Activated naive CD4-positive, alpha-beta T cell treated with Interleukin-2 at 50 U/mL for 16 hours (primary cell): ENCODE measurements at places on chromosomes 6 and 20.

DNA sequence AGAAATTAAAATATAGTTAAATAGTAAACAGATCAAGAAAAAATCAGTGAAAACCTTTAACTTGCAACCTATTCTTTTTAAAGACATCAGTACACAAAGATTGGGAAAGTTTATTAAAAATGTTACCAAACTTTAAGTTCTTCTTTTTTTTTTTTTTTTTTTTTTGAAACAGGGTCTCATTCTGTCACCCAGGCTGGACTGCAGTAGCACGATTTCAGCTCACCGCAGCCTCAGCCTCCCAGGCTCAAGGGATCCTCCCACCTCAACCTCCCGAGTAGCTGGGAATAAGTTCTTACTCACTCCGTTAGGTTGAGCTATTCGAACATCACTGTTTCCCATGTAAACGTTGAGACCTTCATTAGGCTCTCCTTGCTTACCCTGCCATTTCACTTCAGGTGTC, 5.6 kb downstream of the MAP3K5 start:
- no peak for DNase-seq

DNA sequence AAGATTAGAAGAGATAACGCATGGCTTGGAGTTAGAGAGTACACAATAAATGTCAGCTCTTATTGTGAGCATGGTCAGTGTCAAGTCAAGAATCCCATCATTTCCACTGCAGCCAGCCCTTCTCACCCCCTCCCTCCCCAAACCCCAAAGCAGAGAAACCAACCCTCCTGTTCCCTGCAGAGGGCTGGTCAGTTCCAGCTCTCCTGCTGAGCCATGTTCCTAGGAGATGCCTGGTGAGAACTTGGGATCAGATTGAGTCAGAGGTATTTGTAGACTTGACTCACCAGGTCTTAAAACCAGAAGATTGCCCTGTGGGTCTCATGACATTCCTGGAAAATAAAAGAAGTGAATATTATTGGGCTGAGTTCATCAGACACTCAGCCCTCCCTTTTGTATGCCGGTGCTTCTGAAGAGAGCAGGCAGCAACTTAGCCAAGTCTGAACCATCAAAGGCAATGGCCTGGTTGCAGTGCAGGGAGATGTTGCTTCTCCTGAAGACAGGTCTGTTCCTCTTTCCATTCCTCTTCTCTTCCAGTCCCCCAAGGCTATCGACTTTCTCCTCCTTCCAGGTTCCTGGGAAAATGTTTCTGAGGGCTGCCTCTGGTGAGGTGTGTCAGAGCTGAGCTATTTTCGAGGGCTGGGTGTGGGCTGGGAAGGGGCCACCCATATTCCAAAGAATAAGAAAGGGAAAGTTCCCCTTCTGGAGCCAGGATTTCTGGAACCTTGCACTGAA, 278.2 kb upstream of the SUPT3H start:
- DNase-seq, result no peak

- peak; percentile 13 for DNase-seq
Measured at GRCh38 chr20:52783769-52784168, 188.4 kb upstream of the TSHZ2 start.

- DNase-seq, result no peak
Measured at GRCh38 chr20:36474563-36474962, 66.8 kb upstream of the MYL9 start.

DNA sequence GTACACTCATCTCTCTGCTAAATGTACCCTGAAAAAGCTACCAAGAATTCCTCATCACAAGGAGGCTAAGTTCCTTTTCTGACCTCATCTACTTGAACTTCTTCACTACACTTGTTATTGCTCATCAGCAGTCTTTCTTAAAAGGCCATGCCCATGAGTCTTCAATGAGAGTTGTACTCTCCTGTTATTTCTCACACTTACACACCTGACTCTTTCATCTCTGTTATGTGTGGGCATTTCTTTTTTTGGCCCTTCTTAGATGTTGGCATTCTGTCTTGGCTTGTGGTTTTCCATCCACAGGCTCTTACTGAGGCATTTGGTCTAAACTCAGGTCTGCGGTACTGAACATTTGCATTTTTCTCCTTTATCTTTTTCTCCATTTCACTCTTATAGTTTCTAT, 10.7 kb upstream of the SLC17A1 start:
- no peak for DNase-seq

DNA sequence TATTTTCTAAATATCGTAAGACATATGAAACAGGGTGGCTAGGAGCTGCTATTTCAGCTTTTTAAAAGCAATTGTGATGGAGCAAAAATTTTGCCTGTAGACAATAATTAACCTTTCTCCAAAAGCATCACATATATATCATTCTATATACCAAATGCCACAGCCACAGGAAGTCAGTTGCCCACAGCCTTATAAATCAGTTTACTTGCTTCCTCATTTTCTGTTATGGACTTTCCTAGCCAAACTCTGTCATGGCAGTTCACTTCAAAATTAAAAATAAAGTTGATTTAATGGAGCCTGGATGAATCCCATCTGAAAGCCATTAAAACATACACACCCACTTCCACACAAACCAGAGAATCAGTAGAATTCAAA, 93.4 kb upstream of the NHSL1 start:
- DNase-seq, result no peak

GRCh38 chr20:52231230-52231746, 39.7 kb upstream of the ZFP64 start:
- no peak for DNase-seq

DNA sequence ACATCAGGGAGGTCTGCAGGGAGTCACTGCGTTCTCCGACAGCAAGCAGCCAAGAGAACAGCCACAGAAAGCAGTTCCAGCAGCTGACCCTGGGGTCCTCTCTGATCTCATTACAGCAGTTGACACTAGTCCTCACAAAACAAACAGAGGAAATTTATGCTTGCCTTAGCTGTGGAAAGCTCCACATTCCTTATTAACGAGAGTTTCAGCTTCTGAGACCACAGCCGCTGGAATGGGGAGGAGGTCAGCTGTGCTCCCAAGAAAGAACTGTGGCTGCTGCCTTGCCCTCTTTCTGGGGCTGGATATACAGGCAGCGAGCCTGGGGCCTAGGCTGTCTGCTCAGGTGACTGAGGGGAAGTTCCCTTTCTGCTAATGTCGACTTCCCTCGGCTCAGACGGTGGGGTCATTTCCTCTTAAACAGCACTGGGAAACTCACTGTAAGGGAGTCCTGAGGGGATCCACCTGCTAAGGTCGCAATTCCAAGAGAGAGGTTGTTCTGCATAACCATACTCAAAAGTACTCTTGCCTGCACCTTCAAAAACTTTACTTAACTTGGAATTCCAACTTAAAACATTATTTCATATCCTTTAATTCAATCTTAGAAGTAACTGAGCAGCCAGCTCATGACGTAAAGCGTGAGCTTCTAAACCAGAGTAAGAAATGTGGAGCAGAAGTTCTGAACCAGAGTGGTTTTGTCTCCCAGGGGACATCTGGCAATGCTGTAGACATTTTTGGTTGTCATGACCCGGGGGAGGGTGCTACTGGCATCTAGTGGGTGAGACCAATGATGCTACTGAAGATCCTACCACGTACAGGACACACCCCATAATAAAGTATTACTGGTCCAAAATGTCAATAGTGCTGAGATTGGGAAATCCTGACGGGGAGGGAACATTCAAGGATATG, 80.3 kb downstream of the BACH2 start:
- DNase-seq, result no peak

DNA sequence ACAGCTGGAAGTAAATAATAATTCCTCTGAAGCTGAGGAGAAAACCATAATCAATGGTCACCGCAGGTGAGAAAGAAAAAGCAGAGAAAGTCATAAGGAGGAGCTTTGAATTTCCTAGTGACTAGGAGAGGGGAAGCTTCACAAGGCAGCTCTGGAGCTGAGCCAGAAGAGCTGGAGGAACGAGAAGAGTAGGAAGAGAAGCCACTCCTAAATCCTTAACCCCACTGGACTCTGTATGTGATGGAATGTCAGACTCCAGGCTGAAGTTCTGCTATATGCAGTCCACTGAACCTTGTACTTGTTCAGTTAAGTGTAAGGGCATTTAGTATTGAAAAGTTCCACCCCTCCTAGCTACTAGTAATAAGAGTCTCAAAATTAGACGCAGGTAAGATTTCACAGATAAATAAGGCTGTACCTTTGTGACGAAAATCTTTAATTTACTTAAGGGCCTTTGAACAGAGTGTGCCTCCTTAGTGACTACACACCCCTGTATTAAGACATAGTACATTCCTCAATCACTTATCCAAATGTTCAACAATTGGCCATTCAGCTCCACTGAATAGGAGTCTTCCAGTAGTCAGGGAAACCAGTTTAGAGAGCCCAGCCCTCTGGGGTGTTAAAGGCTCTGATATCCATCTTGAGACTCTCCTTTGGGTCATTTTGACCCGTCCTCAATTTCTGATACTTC, 71.4 kb upstream of the UFL1 start:
- no peak for DNase-seq

GRCh38 chr20:46637020-46637419, 14.2 kb downstream of the SLC13A3 start:
- DNase-seq, result no peak

DNA sequence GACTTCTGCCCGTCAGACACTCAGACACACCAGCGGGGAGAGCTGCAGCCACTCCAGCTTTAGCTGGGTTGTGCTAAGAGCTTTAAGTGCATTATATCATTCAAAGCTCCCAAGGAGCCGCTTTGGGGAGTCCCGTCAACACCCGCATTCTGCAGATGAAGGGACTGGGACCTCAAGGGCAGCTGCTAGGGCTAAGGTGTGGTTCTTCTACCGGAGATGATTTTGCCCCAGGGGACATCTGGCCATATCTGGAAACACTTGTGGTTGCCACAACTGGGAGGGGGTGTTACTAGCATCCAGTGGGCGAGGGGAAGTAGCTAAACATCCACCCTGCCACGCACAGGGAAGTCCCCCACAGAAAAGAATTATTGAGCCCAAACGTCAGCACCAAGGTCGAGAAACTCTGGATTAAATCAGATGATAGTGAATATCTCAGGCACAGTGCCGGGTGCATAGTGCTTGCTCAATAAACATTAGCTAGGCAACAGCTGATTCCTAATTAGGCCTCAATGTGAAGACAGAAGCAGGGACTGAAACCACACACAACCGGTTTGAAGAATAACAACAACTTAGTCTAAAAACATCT, 29.6 kb downstream of the PMEPA1 start:
- no peak for DNase-seq

DNA sequence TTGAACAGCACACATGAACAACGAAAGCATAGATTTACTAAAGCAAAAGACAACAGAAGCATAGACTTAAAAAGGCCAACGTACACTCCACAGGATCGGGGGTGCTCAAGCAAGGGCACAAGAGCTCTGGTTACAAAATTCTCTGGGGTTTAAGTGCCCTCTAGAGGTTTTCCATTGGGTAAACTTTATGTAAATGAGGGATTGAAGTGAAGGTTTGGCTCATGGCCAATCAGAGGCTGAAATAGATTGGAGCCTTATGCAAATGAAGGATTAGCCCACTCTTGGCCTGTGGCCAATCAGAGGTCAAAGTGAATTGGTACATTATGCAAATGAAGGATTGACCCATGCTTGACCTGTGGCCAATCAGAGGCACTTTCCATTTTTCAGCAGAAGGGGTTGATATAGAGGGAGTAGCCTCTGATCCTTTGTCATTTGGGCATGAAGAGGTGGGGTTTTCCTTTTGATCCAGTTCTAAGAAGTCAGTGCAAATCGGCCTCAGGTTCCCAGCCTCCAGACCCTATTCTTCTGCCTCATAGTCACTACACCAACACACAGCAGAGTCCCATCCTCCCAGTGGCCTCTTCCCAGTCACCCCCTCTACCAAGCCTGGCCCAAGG, 244.9 kb downstream of the THBS2 start:
- no peak for DNase-seq

DNA sequence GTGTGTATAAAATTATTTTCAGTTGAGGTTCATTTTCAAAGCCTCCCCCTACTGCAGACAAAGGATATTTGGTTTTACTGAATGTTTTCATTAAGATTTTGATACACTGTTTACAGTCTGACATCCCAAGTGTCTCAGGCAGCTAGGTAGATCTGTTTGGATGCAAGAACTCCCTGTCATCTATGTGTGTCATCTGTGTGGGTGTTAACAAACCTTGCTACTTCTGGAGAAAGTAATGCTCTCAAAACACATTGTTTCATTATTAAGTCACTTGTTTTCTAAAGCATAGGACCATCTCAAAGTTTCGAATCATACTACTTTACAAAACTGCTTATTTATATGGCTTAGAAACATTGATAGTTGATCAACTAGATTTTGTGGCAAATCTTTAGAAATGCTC, 114.5 kb upstream of the TMEM170B start:
- no peak for DNase-seq

DNA sequence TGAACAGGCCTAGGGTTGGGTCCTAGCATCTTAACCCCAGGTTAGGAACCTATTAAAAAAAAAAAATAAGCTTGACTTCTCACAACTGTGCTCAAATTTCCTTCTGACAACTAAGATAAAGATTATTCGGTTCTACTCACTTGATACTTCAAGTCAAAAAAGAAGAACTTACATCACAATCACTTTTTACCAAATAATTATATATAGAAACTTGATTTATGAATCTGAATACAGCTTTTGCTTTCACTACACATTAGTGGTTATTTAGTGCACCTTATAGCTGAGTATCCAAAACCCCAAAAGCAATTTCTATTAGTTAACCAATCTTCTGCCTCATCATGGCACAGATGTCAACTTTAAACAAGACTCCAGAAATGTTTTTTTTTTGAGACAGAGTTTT, 119.0 kb upstream of the DST start:
- DNase-seq, result no peak

DNA sequence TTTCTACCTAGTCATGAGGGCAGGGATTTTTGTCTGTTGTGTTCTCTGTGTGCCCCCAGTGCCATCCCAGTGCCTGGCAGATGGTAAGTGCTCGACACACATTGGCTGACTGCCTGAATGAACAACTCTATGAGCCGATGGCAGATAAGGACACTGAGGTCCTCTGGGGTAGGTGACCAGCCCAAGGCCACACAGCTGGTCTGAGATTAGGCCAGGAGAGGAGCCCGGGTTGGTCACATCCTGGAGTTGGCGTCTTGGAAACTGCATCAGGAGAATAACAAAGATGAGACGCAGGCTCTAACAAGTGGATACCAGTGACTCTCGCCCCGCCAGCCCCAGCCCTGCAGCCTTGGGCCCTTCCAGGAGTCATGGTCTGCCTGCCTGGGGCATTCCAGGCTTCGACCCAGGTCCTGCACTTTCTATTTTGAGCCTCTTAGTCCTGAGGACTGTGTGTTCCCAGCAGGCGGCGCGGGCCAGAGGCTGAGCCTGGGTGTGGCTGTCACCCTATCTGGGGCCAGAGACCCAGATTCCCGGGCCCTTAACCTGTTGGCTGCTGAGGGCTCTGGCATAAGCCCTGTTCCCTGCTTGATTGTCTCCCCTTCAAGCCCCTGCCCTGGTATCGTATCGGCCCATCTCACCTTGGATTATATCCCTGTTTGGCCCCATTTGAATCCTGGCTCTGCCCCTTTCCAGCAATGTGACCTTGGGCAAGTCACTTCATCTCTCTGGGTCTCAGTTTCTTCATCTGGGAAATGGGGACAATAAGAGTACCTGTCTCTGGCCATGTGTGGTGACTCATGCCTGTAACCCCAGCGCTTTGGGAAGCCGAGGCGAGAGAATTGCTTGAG, 88.3 kb downstream of the CEBPB start:
- DNase-seq, result no peak

DNA sequence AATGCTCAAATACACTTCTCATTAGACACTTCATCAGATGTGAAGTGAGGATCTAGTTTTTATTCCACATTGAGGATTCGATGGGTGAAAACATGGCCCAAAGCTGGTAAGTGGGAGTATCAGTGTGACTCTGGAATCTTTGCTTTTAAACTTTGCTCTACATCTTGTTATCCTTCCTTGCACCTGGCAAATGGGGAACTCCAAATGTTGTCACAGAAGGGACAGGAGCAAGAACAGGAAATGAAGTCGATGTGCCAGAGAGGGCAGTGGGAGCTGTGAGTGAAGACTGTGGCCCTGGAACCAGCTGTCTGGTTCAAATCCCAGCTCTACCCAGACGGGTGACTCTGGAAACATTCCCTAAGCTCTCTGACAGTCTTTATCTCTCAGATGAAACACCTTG, 86.7 kb upstream of the AGPAT4 start:
- no peak for DNase-seq
